GM23248 (cell line): ENCODE measurements at places on chromosomes 1 and 21. TPM values are rescaled to one million over a fixed set of nuclear protein-coding genes. Genes with fewer than 3 reads are reported as not detected.

DNA sequence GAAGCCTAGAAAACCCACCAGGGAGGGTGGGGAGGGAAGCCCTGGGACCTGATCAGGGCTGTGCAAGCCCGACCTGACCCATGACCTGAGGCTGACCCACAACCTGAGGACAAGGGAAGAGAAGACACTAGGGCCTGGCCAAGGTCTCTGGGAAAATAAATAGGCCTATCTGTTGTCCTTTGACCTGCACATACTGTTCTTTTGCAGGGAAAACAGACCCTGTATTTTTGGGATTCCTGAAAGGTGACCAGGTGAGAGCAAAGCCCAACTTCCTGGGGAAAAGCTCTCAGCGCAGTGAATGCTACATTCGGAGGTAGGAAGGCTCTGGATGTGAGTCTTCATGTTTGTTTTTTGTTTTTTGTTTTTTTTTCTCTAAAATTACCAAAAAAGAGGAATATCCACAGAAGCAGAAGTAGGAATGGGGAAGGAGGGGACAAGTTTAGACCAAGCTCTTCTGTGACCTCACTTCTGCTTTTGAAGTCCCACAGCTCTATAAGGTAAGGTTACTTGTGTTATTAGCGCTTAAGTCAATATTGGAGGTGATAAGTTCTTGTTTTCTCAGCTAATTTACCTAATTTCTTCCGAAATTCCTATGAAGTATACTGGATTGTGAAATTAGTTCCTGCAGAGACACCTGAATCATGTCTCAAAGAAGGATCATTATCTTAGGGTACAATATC lies 26.2 kb upstream of the LYST start:
- DNase-seq: no peak

Gene DNASE2B
- total RNA-seq: not detected in 2 replicates

- no peak for DNase-seq
Measured at GRCh38 chr1:3880429-3881192, 19.5 kb downstream of the C1orf174 start.

DNA sequence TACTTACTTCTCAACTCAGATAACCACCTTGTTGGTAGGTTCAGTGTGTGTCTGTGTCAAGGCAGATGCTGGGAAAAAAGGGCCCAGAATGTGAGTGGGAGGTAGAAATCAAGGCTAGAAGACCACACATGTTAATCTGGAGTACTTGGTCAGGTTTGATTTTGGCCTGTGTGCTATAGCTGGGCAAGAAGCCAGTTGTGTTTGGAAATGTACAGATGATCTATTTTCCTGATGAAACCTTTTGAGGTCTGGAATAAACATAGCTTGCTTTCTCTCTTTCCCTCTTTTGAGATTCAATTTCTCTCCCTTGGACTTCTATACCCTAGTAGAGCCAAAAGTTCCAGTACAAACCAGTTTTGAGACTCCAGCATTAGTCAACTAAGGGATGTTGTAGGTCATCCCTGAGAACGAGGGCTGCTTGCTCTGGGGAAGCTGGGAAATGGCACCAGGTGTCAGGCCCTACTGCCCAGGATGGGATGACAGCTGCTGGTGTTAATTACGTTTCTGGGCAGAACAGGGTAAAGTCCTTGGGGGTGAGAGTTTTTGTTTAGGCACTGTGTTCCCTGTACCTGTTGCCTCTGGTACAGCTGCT lies 15.8 kb downstream of the MAPKAPK2 start:
- DNase-seq: peak; percentile 64

DNA sequence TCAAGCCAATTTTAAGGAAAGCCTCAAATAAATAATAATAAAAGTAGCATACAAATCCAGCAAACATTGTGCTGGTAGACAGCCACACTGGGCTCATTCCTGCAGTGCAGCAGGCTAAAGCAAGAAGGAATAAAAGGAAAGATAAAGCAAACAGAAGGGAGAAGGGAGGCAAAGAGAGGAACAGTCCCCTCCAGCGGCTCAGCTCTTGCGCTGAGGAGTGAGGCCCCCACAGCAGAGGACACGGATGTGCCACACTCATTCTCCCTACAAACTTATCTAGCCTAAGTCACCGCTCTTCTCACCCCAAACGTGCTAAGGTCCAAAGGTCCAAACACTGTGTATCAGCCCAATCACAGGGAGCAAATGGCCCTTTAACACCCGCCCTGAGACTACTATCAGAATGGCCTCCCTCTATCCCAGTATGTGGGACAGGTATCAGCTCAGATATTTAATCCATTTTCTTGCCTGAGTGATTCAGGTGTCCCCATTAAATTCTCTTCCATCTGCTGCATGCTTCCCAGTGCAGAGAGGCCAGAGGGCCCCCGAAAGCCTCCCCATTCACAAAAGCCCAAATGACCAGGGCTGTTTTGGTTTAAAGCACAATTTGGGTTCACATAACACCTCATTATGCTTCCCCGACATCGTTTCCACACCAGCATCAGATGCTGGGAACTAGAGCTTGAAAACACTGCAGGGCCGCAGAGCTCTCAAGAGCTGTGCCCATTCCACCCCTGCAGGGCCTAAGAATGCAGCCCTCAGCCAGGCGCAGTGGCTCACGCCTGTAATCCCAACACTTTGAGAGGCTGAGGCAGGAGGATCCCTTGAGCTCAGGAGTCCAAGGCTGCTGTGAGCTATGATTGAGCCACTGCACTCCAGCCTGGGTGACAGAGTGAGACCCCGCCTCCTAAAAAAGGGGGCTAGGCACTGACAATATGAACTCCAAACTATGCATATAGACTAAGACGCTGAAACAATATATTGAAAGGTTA lies 17.8 kb downstream of the CAPZB start:
- no peak for DNase-seq

DNA sequence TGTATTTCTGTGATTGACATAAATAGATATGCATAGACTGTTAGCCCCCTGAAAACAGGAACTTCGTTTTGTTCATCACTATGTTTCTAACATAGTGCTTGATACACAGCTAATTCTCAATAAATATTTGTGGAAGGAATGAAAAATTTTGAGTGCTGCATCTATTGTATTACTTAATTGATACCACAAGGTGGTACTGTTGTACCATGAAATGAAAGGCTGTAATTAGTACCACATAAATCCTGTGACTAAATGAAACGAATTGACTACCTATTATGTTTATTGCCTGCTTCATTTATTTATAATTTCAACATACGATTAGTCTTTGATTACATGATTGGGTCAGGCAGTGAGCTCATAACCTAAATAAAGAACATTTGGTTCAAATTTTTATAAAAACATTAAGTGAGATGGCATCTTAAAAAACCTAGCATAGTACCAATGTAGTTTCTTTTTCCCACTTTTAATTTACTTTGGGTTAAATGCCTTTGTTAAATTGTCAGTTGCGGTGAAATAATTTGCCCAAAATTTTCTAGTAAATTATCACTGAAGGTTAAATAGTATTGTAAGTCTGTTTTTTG lies 15.0 kb upstream of the TGFB2 start:
- peak; percentile 55 for DNase-seq

- no peak for DNase-seq
Measured at GRCh38 chr1:52424813-52425212, 20.4 kb downstream of the PRPF38A start.

DNA sequence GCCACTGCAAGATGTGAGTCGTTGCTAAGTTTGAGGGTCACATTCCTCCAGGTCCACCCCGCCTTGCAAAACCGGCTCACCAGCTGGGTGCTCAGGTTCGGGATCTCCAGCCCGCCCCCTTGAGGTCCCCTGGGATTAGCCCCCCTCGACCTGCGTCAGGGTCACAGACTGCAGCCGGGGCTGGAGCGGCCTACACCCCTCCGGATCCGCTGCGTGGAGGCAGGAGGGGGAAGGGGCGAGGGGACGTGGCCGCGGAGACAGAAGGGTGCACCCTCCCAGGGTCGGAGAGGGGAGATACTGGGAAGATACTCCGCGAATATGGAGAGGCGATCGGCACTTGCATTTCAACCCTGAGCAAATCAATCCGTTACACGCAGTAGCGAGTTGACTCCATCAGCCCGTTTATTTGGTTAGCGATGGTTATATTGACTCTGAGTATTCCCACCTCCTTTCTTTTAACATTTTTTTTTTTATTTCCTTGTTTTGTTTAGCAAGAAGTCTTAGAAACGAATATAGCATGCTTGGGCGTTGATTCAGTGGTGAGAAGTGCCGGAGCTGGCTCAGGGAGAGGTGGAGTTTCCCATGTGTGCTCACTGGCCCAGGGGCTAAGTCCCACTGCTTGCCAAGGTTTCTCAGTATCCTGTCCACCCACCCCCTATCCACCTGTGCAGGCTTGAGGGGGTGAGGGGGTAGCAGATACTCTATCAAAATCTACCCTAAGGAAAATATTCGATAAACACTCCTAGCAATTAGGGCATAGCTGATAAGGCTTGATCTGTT lies 997 bp downstream of the IFNAR2 start:
- peak; percentile 84 for DNase-seq

Gene CHD1L
- 34.7 and 40.5 TPM in 2 replicates for total RNA-seq

DNA sequence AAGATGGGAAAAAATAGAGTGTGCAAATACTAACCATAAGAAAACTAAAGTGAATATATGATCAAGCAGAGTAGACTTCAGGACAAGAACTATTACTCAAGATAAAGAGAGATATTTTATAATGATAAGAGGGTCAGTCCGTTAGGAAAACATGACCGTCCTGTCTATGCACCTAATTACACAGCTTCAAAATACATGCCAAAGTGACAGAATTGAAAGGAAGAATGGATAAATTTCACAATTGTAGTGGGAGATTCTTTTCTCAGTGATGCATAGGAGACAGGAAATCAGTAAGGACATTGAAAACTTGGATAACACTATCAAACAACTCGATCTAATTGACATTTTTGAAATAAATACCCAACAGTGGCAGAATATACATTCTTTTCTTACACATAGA lies 489.0 kb downstream of the CAMTA1 start:
- DNase-seq: no peak

DNA sequence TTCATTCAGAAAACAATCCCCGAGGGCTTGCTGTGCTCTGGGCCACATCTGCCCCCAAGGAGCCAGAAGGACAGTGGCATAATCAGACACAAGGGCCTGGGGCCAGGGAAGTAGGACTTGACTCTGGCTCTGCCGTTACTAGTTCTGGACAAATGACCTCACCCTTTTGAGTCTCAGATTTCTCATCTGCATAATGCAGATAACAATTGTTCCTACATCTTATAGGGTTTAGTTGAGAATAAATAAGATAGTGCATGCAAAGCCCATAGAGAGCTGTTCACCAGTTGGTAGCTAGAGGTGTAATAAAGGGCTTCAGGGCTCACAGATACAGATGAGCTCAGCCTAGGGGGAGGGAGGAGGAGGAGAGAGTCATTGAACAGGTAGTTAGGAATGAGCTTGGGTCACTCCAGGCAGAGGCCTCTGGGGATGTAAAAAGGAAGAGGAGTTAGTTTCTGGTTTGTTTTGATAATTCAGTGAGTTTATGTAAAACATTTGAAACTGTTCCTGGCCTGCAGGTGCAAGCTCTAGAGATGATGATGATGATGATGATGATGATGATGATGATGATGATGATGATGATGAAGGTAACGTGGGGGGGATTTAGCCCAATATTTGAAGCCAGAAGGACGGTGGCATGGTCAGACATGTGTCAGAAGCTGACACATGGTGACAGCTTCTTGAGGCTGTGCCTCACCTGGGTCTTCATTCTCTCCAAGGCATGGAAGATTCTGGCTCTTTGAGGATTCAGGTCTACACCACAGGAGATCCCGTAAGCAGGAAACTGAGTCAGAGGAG lies 858 bp downstream of the LACTBL1 start:
- DNase-seq: peak; percentile 22
